ENCODE measurements at places on chromosomes 5 and 9. TPM values are rescaled to one million over a fixed set of nuclear protein-coding genes. Genes with fewer than 3 reads are reported as not detected.
A peak's percentile ranks its signal among the peaks of the same experiment; 100 is the strongest.

DNA sequence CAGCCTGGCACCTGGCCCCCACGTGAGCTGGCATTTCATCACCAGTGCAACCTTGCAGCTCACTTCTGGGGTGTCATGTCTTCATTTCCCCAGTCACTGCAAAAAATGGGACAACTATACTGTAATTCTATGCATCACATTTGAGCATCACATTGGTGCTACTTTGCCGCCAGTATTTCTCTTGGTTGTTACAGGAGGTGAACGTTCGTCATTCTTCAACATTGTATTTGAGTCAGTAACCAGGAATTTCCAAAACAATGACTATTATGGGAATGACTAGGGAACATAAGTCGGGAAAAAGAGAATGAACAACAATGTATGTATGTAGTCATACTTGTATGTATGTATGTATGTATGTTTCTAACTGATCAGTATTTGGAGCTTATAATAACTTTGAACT lies 1278.0 kb downstream of the EFNA5 start:
- H3K27ac ChIP-seq, result no peak overlapping the region
- no peak for DNase-seq

GRCh38 chr5:139426203-139426885 lies 13.0 kb downstream of the DNAJC18 start:
- no peak overlapping the region for H3K4me3 ChIP-seq
- H3K4me1 ChIP-seq, result peaks cover 6% of the 10 kb centered on the region
- no peak for DNase-seq
- H3K36me3 ChIP-seq, result peaks cover 11% of the 10 kb centered on the region
- no peaks in the 10 kb centered on the region for H3K27me3 ChIP-seq

DNA sequence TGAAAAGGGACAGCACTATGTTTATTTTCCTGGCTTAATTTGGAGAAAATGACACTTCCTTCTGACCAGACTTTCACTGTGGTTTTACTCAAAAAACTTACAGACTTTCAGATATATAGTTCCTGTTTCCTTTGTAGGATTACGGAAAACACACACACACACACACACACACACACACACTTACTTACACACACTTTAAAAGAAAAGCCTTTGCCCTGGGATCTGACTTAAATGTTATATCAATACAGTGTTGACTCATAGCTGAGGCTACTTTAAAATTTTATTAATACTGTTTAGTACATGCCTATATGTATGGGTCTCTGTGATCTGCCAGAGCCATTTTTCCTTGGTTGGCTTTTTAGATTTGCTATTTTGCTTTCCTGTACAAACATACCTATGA lies 758.3 kb downstream of the DNAH5 start:
- no peaks in the 10 kb centered on the region for H3K27me3 ChIP-seq
- H3K4me3 ChIP-seq, result no peak overlapping the region
- H3K36me3 ChIP-seq, result no peaks in the 10 kb centered on the region

GRCh38 chr9:122239722-122240121 lies 11.0 kb upstream of the LHX6 start:
- H3K27ac ChIP-seq, result no peak overlapping the region
- H3K4me3 ChIP-seq, result no peak overlapping the region
- no peak for DNase-seq
- H3K36me3 ChIP-seq, result peaks cover 50% of the 10 kb centered on the region
- no peaks in the 10 kb centered on the region for H3K27me3 ChIP-seq
- no peaks in the 10 kb centered on the region for H3K4me1 ChIP-seq

GRCh38 chr5:151688436-151688835 lies 1.7 kb upstream of the SPARC start:
- no peaks in the 10 kb centered on the region for H3K36me3 ChIP-seq
- H3K27me3 ChIP-seq, result peaks cover 25% of the 10 kb centered on the region
- no peak for DNase-seq

DNA sequence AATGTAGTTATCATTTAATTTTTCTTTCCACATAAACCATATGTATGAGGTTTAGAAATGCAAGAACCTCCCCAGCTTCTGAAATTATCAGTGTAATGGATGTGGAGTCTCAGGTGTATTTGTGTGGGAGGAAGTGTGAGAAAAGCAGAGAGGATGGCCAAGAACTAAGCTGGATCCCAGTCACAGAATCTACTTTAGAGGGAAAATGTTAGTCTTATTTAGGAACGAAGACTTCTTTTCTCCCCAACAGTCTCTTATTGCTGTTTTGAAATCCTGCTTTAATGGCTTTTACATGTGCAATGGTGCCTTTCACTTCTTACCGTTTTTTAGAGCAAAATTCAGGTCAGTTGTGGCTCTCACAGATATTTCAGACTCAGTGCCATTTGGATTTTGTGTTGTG lies 3.0 kb downstream of the EQTN start:
- H3K36me3 ChIP-seq, result no peaks in the 10 kb centered on the region
- H3K27ac ChIP-seq, result no peak overlapping the region
- H3K4me3 ChIP-seq, result no peak overlapping the region
- H3K4me1 ChIP-seq, result no peaks in the 10 kb centered on the region
- H3K27me3 ChIP-seq, result no peaks in the 10 kb centered on the region

Gene SLC6A18
- not detected for total RNA-seq

Gene CYLC2
- not detected for total RNA-seq

GRCh38 chr9:13957089-13957488 lies 356.9 kb downstream of the NFIB start:
- no peaks in the 10 kb centered on the region for H3K36me3 ChIP-seq
- no peak for DNase-seq
- no peaks in the 10 kb centered on the region for H3K4me1 ChIP-seq
- H3K27ac ChIP-seq, result no peak overlapping the region
- no peak overlapping the region for H3K4me3 ChIP-seq
- H3K27me3 ChIP-seq, result no peaks in the 10 kb centered on the region

GRCh38 chr5:73351593-73351992 lies 97.0 kb downstream of the FOXD1 start:
- no peak for DNase-seq

Gene TEX48
- total RNA-seq, result not detected

DNA sequence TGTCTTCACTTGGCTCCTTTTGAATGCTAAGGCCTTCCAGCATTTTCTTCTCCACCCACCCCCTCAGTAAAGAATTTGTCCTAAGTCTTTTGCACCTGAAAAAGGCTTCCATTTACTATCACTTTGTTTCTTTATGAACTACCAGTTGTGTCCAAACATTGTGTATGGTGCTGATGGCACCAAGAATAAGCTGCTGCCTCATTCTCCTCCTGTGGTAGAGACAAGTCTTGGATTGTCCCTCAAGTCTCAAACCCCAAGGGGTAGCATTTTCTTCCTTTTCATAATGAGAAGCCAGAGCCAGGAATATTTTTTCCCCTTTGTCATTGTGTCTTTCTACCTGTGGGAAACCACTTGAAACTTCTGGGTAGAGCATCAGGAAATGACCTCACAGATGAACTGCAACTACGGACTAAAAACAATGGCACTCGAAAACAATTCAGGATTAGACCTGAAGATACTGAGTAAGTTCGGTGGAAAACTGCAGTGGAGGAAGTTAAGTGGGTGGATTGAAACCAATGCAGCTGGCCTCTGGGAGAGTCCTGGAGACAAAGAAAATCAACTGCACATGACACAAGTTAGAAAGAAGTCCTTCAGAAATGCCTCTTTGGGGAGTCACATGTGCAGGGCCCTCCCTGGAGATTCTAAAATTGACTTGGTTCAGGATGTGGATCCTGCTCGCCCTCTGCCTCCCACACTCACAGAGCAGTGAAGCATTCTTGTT lies 80.5 kb downstream of the SH3RF2 start:
- no peak overlapping the region for H3K27ac ChIP-seq
- no peak for DNase-seq
- no peaks in the 10 kb centered on the region for H3K4me1 ChIP-seq
- H3K36me3 ChIP-seq, result no peaks in the 10 kb centered on the region

DNA sequence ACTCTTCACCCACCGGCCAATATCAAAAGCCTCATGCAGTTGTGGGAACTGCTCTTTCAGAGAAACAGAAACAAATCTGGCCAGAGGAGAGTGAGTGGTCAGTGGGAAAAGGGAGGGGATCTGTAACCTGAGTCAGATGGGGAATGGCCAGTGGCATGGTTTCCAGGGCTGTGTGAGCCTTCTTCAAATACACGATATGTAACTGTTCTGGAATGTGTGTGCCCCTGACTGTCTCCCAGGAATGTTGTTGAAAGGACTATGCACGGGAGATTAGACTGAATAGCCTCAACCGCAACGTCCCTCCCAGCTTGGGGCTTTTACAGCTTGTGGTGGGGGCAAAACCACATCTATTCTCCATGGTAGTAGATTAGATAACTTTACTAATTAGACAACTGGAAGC lies 60.8 kb downstream of the SH3TC2 start:
- H3K4me3 ChIP-seq, result no peak overlapping the region
- H3K27me3 ChIP-seq, result no peaks in the 10 kb centered on the region
- DNase-seq, result no peak
- no peaks in the 10 kb centered on the region for H3K36me3 ChIP-seq

Gene ARL15
- total RNA-seq, result 10.6 TPM

- no peak overlapping the region for H3K27ac ChIP-seq
- H3K4me3 ChIP-seq, result no peak overlapping the region
- H3K4me1 ChIP-seq, result no peaks in the 10 kb centered on the region
- H3K27me3 ChIP-seq, result no peaks in the 10 kb centered on the region
Measured at GRCh38 chr9:112544477-112544876, 57.9 kb downstream of the KIAA1958 start.

DNA sequence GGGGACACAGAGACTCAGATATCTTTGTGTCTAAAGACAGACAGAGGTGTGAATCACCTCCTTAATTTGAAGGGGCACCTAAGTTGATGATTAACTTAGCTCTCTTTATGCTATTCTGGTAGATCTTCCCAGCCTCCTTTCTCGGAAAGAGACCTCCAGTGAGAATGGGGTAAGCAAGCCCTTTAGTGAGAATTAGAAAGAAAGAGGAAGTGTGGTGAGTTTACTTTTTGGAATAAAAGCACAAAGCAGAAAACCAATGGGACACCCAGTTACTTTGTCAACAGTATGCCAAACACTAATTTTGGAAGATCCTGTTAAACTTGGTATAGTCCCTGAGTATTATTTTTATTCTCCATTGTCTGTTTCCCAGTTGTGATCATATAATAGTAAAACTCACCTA lies 302.8 kb upstream of the RASA1 start:
- H3K4me3 ChIP-seq, result no peak overlapping the region
- H3K27ac ChIP-seq, result no peak overlapping the region
- H3K27me3 ChIP-seq, result no peaks in the 10 kb centered on the region
- peaks cover 2% of the 10 kb centered on the region for H3K4me1 ChIP-seq

Gene PDLIM4
- total RNA-seq, result not detected

DNA sequence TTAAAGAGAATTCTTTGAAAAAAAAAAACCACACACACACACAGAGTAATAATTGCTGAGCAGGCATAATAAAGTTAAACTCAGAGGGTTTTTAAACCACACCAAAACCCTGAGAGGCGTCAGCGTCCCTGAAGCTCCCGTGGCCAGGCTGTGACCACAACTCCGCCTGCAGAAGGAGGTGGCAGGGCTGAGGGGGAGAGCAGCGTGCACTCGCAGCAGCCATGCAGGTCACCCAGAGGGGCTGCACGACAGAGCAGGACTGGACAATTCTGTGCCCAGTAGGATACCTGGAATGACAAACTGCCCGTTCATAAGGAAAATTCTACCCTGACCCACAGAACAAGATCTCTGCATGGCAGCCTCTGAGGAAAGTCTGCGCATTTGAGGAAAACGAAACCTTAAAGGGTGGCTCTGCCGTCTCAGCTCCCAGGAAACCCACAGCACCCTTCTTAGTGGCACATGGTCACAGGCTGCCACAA lies 44.0 kb downstream of the ROR2 start:
- H3K4me3 ChIP-seq, result peak overlapping the region; percentile 50
- no peak overlapping the region for H3K27ac ChIP-seq
- DNase-seq, result peak; percentile 5
- peaks cover 21% of the 10 kb centered on the region for H3K4me1 ChIP-seq

Gene ZNF366
- 0.14 TPM for total RNA-seq

GRCh38 chr9:79233542-79233941 lies 338.2 kb upstream of the TLE4 start:
- DNase-seq, result no peak
- no peaks in the 10 kb centered on the region for H3K27me3 ChIP-seq
- no peaks in the 10 kb centered on the region for H3K36me3 ChIP-seq
- no peak overlapping the region for H3K4me3 ChIP-seq
- no peaks in the 10 kb centered on the region for H3K4me1 ChIP-seq

All from CD4-positive, alpha-beta T cell (primary cell).